Posterior vena cava (tissue), 2 donors: ENCODE measurements at places on chromosomes 11 and 22. TPM values are rescaled to one million over a fixed set of nuclear protein-coding genes. Genes with fewer than 3 reads are reported as not detected.
A peak's percentile ranks its signal among the peaks of the same experiment; 100 is the strongest.

KDM4E gene
- total RNA-seq, result not detected

ZP1 gene
- total RNA-seq, result not detected

MPPED2 gene
- total RNA-seq, result 11.1 TPM

SNX32 gene
- total RNA-seq, result 0.52 TPM

KIRREL3 gene
- 0.74 TPM for total RNA-seq

GAL3ST1 gene
- 1.3 TPM for total RNA-seq

BATF2 gene
- 1.7 TPM for total RNA-seq

GRCh38 chr11:3224401-3225057 lies 5.9 kb upstream of the MRGPRG start:
- peak; percentile 74 for DNase-seq

- no peak for DNase-seq
Measured at GRCh38 chr11:85805387-85805786, 5.6 kb downstream of the SYTL2 start.

- no peak for DNase-seq
Measured at GRCh38 chr11:32087597-32087996, 3.3 kb upstream of the RCN1 start.

- no peak for DNase-seq
Measured at GRCh38 chr11:18650859-18651557, 16.9 kb upstream of the SPTY2D1 start.

DNA sequence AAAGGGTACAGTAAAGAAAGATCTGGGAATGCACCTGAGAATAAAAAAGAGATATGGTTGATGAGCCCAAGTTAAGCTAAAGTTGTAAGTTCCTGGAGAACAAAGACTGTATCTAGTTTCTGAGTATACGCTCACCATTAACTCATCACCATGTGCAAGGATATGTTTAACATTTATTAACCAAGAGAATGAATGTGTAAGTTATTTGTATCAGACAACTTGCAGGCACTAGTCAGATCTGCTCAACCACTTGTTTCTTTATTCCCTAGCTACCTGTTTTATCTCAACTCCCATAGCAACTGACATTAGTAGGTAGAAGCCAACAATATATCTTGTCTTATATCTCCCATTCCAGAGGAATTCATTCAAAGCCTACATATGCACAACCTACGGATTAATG lies 74.9 kb upstream of the KCNA4 start:
- DNase-seq, result no peak

- no peak for DNase-seq
Measured at GRCh38 chr11:34044664-34045485, 6.7 kb upstream of the CAPRIN1 start.

DNA sequence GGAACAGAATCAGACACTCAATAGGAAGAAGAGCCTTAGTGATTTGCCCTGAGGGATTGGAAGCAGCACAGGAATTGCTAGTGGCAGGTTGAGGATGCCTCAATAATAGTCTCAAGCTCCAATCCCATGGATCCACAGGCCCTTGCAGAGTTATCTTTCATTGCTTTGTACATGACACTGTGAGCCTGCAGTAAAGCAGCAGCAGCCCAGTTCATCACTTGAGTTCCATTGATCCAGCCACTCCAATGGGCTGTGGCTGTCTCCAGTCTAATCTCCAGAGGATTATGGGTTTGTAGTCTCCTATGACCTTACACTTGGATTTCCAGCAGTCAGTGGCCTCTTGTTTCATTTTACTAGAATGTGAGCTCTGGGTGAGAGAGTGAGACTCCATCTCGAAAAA lies 45.4 kb downstream of the AAMDC start:
- DNase-seq, result no peak

DNA sequence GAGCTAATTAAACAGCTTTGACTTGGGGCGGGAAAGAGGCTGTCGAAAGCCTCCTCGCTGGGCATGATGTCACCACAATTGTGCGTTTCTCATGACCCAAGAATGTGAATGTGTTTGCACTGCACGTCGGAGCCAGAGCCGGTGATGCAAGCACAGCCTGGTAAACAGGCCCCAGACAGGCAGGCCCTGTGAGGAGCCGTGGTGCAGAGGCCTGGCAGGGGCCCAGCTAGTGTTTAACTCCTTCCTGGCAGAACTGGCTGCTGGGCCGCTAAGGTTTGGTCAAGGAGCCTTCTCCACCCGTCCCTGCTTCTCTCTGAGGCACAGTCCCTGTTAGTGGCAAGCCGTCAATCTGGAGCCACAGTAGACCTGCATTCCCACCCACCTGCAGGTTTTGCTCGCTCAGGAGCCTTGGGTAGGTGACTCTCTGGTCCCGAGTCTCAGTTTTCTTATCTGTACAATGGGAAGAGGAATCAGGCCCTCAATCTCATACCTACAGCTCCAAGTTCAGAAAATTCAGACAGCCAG lies 25.4 kb upstream of the SMTN start:
- peak; percentile 96 for DNase-seq

DNA sequence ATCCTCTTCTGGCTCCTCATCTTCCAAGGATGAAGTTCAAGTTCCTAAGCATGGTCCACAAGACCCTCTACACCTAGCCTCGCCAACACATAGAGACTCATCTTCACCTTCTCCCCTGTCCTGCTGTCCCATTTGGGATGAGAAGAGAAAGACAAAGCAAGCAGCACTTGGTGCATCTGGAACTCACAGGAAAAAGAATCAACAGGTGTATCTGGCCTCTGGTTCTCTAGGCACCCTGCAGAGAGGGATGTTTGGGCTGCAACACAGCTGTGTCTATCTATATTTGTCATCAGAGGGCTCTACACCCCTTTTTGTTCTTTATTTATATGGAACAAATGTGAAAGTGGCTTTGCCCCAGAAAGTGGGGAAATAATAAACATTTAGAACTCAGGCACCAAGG lies 82.1 kb upstream of the GALNT18 start:
- no peak for DNase-seq

- DNase-seq, result no peak
Measured at GRCh38 chr22:41507330-41508063, 36.8 kb downstream of the POLR3H start.

- DNase-seq, result no peak
Measured at GRCh38 chr11:82996966-82997606, 74.6 kb downstream of the RAB30 start.
